ENCODE measurements at places on chromosomes 6 and 20.

- no peak for DNase-seq
Observed at GRCh38 chr6:84392261-84392660, 164.8 kb upstream of the CEP162 start.

DNA sequence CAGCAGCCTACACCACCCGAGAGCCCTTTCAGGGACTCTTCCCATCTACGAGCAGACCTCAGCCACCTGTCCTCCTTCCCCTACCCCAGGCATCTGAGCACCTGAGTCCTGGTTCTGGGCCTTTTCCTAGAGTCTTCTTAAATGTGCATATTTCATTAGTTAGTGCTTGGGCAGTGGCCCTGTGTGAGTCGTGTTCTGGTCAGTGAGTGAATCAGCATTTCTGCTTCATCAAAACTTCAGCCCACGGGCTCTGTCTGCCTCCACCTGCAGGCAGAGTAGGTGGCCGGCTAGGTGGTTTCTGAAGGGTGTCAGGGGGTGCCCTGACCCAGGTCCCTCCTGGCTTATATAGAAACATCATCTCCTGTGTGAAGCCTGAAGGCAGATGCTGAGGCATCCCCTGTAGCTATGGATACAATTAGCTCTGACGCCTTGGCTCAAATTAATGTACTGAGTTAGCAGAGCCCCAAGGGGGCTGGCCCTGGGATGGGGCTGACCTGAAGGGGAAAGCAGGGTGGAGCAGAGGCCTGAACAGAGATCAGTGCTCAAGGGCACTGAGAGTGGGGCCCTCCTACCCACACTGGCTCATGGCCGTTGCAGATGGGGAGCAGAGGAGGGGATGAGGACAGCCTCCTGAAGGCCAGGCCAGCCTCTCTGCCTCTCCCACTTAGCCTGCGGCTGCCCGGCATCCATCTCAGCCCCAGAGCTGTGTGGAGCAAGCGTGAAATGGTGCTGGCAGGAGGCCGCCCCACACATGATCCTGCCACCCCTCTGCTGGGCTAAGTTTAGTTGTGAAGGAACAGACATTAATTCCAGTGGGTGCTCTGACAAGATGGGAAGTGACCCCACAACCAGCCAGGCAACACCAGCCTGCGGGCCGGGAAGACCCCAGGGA is 13.6 kb downstream of the IP6K3 start:
- DNase-seq = no peak

DNA sequence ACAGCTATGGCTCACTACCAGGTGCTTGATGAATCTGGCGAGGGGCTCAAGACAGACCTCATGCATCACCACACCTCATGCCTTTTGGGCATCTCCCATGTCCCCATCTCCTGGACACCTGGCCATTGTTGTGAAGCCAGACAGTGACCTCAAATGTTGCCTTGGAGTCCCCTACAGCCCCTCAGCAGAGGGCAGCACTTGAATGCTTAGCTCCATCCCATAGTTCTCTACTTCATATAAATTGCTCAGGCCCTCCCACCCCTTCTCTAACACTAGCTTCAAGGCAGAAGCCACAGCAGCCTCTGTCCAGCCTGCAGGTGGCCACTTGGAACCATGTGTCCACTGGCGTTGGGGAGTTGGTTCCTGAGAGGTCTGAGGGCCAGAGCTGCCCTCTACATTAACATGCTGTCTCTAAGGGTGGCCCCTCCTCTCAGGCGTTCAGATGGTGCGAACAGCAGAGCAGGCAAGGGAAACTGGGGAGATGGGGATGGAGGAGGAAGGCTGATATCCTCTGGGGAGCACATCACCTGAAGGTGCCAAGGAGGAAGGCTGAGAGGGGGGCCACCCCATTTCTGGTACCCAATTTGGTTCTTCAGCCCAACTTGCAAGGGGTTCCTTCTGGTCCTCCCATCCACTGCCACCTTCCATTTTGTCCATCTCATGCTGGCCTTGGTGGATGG is 31.3 kb downstream of the MOCS1 start:
- no peak for DNase-seq

DNA sequence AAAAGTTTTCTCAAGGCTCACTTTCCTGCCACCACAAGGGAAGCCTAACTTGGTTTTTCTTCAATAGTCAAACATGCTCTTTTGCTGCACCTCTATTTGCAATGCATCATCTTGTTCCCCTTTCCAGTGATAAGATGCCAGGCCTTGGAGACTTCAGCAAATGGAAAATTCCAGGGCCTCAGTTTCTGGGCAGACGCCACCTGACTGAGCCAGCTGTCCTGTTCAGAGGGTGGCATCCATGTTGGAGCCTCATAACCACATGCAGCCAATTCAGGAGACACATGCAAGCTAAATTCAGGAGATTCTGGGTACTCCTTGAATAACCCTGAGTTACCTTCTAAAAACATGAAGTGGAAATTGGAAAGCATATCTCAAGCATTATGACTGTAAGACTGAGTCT is 285.6 kb upstream of the RNF24 start:
- DNase-seq = no peak

DNA sequence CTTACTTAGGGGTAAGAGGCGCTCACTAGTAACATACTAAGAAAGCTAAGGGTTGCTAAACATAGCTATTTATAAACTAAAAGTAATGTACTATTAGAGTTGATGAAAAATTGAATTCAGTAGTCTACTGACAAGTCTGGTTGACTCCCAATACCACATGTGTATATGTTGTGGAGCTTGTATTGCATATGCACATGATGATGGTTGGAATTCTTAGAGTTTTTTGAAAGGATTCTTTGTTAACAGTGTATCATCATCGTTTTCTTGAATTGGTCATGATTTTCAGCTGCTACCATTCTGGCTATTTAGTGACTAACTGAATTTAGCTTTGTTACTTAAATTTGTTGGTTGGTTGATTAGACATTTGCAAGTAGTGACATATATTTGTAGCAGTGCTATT is 27.2 kb downstream of the ABRACL start:
- no peak for DNase-seq

- no peak for DNase-seq
Observed at GRCh38 chr6:53673162-53673727, 7.7 kb upstream of the KLHL31 start.

DNA sequence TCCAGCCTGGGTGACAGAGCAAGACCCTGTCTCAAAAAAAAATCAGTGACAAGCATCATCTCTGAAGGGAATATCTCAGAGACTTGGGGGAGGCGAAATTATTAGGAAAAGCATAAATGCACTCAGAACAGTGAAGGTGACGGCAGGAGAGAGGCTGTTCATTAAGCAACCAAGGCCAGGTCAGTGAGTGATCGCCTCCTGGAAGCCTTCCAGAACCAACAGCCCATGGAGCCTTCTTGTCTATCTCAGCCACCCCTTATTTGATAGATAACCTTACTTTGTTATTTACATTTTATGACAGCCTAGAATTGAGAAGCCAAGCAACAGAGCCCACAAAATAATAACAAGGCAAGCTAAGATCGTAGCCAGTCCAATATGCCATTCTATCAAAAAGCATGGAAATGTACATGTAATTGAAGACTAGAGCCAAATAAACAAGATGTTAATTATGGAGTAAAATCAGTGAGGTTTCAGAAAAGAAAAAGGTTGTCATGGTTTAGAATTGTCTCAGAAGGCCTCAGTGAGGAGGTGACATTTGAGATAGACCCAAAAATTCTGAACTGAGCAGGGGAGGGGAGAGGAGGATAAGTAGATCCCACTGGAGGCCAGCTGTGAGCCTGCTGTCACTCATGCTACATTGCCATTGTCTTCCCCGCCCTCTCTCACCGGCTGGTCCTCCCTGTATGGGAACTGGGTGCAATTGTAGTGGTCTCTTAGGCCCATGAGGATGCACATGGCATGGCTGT is 17.8 kb downstream of the BNIP5 start:
- no peak for DNase-seq

DNA sequence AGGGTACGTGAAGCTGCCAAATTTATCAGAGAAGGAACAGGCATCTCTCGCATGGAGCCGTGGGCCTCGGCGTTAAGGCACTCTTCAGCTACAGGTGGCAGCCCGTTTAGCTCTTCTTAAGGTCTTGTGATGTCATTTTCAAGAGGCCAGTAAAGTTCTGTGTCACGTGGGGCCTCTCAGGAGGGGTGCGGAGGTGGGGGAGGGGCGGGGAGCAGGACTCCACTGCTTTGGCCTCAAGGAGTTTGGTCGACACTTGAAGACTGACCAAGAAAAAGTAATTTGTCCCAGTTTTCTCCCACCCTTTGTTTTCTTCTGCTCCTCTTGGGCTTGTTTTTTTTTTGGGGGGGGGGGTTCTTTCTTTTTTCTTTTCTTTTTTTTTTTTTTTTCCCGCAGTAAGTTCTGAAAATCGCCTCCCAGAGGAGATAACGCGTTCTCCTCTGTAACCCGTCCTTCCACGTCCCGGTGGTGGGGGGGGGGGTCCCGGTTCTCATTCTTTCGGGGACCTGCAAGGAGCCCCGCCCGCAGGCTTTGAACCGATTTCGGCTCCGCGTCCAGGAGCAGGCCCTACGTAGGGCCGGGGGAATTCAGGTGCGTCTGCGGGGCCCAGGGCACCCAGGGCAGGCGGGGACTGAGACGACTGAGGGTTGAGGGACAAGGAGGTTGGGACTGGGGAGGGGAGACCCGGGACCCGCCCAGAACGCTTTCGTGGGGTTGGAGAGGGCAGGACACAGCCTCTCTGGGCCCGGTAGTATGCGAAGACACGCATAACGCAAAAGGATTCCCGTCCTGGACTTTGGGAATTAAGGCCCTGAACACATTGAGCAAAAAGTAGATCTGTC is 26.0 kb downstream of the GPX6 start:
- no peak for DNase-seq

DNA sequence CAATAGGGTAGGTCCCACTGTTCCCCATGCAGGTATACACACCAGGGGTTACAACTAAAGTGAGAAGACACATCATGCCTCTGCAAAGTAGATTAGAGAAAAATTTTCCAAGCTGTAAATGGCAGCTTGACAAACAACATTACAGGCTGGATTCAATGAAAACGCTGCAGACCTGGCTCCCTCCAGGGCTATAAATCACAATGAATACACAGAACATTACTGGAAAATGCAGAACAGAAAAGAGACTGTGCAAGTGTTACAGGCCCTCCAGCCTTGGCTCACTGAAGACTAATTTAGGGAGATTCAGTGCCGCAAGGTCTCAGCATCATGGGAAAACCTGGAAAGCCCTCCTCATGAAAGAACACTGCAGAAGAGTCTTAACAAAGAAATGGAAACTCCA is 207.8 kb downstream of the KHDC1L start:
- no peak for DNase-seq

- DNase-seq = no peak
Observed at GRCh38 chr6:142605922-142606485, 304.2 kb downstream of the ADGRG6 start.

- no peak for DNase-seq
Observed at GRCh38 chr20:9500121-9500520, 14.3 kb upstream of the LAMP5 start.

DNA sequence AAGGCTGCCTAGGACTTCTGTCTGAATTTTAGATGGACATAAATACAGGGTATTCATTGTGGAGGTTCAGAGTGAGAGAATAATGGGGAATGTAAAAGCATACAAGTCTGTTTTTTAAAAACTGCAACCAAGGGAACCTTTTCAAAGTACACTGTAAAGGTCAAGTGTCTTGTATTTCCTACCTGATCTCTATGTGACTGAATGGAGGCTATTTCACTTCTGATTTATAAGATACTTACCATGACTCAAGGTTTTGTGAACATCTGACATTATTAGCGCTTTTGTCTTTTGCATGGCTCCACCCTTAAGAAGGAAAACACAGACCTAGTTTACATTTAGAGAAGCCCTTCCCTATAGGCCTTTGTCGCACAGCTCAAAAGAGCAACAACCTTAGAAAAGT is 126.5 kb downstream of the ZFAND3 start:
- DNase-seq = no peak

- DNase-seq = no peak
Observed at GRCh38 chr6:110542311-110543024, 66.1 kb upstream of the SLC22A16 start.

DNA sequence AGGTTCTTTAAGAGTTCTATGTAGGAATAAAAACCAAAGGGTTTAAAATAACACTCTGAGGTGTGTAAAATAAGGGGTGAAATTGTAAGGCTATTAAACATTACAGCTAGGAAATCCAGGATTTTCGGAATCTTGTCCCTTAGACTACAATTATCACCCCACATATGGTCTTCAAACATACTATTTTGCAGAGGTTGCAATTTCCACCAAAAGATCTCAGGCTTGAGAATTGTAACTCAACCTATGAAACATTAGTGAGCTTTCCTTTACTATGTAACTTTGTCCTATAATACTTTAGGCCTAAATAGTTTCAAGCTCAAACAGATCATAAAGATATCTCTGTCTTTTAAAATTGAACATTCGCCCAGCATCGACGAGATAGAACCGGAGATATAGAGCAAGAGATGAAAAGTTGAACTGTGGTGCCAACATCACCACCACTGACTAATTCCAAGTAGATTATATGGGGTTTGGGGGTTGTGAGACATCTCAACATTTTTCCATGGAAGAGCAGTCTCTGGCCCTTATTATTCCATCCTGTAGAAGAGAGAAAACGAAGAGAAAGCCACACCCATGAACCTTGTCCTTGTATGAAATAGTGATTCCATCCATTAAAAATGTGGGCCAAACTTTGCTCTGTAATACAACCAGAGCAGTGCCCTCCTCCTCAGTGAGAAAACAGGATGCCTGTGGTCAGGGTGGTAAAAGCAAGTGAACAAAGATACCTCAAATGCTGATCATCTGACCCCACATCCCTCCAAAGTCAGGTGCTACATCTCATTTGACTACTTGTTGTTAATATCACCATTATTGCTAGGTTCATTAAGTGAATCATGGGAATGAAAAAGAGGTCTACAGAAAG is 284.5 kb upstream of the GJE1 start:
- no peak for DNase-seq

GRCh38 chr6:85412911-85413430 is 36.9 kb upstream of the NT5E start:
- DNase-seq = no peak

DNA sequence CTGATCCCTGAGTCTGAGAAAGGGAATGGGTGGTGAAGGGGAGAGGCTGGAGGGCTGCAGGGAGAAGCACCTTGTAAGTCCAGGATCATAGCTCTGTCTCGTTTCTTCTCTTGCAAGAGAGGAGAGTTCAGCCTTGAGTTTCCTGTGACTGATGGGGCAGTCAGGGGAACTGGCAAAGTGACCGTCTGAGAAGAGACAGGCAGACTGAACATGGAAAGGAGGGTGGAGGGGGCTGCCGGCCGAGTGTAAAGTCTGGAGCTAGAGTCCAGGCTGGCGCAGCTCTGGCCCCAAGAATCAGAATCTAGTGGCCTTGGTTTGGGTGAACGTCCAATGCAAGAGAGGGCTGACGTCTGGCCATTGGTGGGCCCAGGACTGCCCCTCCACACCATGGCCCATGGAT is 72.5 kb downstream of the TCP11 start:
- DNase-seq = no peak

- DNase-seq = no peak
Observed at GRCh38 chr6:5411414-5411813, 150.1 kb downstream of the FARS2 start.

- DNase-seq = no peak
Observed at GRCh38 chr6:133894795-133895358, 6.0 kb downstream of the TCF21 start.

GRCh38 chr6:142074516-142074915 is 58.2 kb upstream of the GJE1 start:
- DNase-seq = no peak
